ENCODE measurements at places on chromosomes 1 and 21.
A peak's percentile ranks its signal among the peaks of the same experiment; 100 is the strongest.

DNA sequence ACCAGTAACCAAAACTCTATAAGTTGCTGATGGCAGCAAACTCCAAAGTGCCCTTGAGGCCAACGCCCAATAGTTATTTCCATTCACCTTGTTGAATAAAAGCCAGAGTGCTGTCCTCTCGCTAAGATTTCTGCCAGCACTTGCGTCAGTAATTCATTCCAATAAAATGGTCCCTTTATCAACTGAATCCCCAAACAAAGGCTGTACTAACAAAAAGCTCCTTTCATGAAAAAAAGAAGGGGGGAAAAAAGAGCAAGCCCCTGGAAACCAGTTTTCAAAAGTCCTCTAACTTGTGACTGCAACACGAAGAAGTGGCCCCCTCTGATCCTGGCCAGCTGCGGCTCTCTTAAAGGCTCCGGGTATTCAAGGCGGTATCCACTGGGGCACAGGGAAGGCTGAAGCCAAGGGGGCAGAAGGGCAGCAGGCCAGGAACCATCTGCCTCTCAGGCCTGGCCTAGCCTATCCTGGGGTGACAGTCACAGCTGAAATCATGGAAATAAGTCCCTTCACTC is 55.8 kb upstream of the ZNF326 start:
- DNase-seq = no peak

DNA sequence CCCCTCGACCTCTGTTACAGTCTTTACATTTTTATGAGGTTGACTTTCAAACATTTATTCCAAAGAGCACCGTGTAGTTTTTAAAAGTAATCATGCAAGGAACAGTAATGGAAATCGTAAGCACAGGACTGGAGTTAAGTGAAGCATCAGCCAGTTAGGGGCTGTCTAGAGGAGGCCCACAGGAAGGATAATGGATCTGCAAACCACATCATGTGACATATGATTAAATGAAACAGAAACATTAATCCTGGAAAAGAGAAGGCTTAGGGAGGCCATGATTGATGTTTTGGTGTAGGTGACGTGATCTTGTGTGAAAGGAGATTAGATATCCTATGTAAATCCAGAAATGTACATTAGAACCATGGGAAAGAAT is 25.0 kb downstream of the RGS7 start:
- DNase-seq = no peak

DNA sequence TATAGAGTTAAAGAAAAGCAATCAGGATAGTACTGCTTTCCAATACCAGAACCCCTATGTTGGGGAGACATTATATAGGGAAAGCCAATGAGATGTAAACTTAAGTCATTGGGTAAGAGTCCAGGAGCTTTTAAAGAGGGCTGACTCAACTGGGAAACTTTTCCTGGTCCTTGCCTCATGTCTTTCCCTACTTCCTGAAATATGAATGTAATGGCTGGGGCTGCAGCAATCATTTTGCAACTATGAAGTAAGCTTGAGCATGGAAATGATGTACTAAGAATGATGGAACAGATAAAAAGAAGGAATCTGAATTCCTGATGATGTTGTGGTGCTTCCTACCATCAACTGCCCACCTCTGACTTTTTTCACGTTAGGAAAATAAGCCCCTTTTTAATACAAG is 55.7 kb downstream of the WDR3 start:
- no peak for DNase-seq

DNA sequence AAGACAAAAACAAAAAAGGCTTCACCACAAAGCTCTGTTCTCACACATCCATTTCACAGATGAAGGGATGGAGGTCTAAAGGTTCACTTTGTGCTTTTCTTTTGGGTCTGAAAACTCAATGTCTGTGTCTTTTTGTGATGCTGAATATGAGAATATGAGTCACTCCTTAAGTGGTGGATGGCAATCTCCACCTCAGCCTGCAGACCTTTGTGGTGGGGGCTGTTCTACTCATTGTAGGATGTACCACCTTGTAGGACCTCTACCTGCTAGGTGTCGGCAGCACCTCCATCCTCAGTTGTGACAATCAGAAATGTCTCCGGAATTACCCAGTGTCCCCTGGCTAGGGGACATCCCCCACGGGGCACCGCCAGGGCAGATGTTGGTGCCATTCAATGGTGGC is 42.8 kb downstream of the UBASH3A start:
- DNase-seq = no peak

DNA sequence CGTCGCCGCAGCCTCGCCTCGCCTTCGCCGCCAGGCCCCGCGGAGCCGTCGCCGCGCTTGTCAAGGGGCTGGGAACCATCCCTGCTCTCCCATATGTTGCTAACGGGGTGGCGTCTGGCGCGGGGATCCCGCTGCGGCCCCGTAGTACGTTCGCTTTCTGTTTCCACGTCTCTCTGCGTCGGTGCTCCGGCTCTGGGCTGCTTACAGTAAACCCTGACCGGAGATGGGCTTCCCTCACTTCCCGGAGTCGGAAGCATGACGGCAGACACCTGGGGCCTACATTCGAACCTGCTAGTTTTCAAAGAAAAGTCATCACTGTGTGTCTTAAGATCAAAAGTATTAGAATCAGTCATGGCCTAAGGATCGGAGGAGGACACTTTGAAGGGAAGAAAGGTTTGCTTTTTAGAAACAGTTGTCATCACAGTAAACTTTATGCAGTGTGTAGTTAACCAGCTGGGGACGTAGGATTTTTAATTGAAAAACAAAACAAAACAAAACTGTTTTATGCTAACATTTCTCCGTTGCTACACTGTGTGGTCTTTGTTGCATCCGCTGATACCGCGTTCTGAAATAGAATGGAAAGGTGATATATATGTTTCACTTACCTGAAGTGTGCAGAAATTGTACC is 69.0 kb downstream of the SLC35A3 start:
- DNase-seq = peak; percentile 66

DNA sequence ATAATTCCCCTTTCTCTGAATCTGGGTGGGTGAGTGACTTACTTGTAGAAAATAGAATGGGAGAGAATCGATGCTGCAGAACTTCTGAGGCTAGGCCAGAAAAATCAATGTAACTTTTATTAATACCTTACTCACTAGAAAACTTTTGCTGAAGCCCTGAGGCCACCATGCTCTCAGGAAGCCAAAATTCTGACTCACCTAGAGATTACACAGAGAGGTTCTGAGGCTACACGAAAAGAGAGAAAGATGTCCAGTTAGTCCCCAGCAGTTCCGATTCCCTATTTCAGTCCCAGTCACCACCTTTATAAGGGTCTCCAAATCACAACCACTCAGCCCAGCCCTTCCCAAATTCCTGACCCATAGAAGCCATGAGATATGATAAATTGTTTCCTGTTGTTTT is 135.2 kb downstream of the NTPCR start:
- DNase-seq = no peak

DNA sequence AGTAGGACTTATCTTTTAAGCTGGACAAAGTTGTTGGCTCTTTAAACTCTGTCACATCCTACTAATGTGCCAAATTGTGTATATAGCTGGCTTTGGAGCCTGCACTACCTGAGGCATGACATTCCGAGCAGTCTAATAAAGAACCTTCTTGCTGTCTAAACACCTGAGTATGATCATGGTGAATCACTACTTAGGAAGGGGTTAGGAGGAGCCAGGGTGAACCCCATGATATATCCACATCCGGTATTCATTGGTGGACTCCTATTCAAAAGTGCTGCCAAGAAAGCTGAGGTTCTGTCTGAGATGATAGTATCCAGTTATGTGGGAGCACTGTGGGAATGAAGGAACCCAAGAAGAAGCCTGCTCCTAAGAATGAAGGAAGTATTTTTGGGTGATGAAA is 27.1 kb downstream of the CRNN start:
- DNase-seq = no peak

GRCh38 chr1:201354151-201354900 is 23.2 kb downstream of the TNNT2 start:
- DNase-seq = no peak

- no peak for DNase-seq
Observed at GRCh38 chr1:29356663-29357062, 120.3 kb downstream of the PTPRU start.
